ENCODE measurements at places on chromosomes 2 and 18. TPM values are rescaled to one million over a fixed set of nuclear protein-coding genes. Genes with fewer than 3 reads are reported as not detected.

- DNase-seq, result no peak
- H3K27ac ChIP-seq, result no peak overlapping the region
- H3K27me3 ChIP-seq, result no peaks in the 10 kb centered on the region
- no peaks in the 10 kb centered on the region for H3K4me1 ChIP-seq
- no peak overlapping the region for H3K4me3 ChIP-seq
Measured at GRCh38 chr2:203510941-203511305, 24.2 kb downstream of the RAPH1 start.

DNA sequence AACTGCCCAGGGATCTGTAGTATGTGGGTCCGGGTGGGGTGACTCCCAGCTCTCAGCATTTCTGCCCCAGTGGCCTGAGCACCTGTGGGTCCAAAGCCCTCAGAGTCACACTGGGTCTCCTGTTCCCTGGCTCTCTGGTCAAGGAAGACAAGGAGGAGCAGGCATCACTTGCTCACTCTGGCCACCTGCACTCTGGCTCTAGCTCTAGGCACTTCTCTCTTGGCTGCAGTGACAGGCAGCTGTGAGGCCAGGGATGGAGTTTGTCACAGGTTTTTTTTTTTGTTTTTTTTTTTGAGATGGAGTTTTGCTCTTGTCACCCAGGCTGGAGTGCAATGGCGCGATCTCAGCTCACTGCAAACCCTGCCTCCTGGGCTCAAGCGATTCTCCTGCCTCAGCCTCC, 84.6 kb downstream of the HS1BP3 start:
- DNase-seq, result no peak
- no peaks in the 10 kb centered on the region for H3K27me3 ChIP-seq
- no peak overlapping the region for H3K4me3 ChIP-seq
- H3K4me1 ChIP-seq, result peaks cover 5% of the 10 kb centered on the region
- no peaks in the 10 kb centered on the region for H3K36me3 ChIP-seq

The PAIP2B gene
- polyA plus RNA-seq, result 2.2 TPM

DNA sequence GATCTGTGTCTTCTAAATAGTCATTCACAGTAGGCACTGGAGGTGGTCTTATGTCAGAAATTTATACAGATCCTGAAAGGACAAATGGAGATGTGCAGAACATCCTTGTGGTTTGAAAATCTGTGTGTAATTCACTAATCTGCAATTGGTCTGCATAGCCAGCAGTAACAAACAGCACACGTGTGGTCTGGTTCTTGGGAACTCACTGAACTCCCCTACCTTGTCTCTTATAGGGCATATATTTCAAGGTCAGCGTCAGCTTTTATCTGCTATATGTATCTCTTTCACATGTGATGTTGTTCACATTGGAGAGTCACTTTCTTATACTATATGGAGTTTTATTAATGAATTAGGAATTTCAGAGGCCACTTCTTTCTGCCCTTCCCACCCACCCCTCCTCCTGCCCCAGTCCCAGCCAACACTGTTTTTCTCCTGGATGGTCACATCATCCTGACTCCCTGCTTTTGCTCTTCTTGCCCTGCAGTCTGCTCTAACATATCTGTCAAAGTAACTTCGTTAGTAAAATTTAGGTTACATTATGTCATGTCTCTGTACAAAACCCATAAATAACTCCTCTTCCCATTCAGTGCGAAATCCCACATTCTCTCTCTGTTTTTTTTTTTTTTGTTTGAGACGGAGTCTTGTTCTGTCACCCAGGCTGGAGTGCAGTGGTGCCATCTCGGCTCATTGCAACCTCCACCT, 35.4 kb upstream of the CABYR start:
- H3K4me3 ChIP-seq, result no peak overlapping the region
- DNase-seq, result no peak
- no peak overlapping the region for H3K27ac ChIP-seq
- H3K36me3 ChIP-seq, result peaks cover 7% of the 10 kb centered on the region
- H3K27me3 ChIP-seq, result no peaks in the 10 kb centered on the region
- H3K4me1 ChIP-seq, result no peaks in the 10 kb centered on the region

DNA sequence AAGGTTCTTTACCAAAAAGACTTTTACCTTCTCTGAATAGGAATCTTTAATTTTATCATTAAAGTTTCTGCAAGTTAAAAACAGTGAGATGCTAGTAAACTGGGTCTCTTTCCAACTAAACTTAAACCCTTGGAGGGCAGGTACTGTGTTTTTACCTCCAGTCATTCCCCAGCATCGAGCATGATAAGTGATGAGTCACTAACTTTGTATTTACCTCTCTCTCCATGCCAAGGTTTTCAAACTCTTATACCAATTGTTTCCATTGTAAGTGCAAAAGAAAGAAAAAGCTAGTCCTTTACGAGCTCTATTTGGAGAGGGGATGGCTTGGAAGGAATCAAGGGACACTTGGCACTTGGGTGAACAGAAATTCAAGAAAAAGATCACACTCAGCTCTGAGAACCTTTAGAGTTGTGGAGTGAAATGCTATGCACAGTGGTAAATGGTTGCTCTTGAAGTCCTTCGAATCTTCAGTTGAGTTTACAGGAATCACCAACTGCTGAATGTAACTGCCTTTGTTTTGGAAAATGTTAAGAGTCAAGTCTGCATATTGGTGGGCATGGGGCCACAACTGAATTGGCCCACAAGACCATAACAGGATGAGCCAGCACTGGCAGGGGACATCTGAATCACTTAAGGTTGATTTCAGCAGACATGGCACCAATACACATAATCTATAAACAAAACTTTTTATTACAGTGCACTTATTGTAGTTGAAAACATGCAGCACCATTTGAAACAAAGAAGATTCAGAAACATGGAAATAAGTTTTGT, 8.3 kb upstream of the RBM43 start:
- no peak overlapping the region for H3K27ac ChIP-seq
- H3K27me3 ChIP-seq, result no peaks in the 10 kb centered on the region
- peaks cover 32% of the 10 kb centered on the region for H3K36me3 ChIP-seq
- DNase-seq, result no peak

DNA sequence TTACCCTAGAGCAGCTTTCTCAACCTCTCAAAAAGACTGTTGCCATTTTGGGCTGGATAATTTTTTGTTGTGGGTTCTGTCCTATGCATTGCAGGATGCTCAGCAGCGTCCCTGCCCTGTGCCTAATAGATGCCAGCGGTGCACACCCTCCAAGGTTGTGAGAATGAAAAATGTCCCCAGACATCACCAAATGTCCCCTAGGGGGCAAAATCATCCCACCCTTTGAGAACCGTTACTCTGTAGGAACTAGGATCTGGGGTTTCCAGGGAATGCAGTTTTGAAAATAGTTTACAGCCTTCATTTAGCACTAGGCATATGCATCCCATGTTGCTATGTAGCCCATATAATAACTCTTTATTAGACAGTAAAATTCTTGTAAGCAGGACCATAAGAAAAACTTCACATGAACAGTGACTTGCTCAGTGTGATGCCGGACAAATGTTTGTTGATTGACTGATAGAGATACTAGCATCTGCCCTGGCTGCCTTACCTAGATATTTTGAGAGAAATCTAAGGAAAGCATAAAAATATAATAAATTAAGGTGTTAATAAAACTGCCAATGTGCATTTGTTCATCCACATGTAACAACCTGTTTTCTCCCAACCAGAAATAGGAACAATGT, 79.2 kb upstream of the EPC2 start:
- no peak overlapping the region for H3K4me3 ChIP-seq
- no peaks in the 10 kb centered on the region for H3K27me3 ChIP-seq
- H3K36me3 ChIP-seq, result no peaks in the 10 kb centered on the region
- no peak overlapping the region for H3K27ac ChIP-seq

GRCh38 chr2:23502096-23502495, 117.1 kb downstream of the KLHL29 start:
- no peak overlapping the region for H3K27ac ChIP-seq
- no peaks in the 10 kb centered on the region for H3K36me3 ChIP-seq
- DNase-seq, result no peak
- H3K4me3 ChIP-seq, result no peak overlapping the region

DNA sequence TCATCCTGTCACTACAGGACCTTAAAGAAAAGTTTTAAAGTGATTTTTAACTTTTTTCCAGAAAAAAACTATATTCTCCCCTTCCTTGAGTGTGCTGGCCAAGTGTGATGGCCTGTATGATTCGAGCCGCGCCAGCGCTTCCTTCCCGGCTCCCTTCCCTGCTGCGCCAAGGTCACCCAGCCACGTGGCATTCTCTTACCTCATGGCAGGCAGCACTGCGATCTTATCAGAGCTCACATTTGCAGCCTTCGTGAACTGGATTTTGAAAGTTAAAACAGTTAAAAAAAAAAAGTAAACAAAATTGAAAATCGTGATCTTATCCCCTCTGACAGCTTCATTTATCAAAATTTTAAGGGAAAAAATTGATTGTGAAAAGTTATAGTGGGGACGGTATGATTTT, 279.8 kb downstream of the PTGR3 start:
- no peaks in the 10 kb centered on the region for H3K36me3 ChIP-seq
- no peak overlapping the region for H3K4me3 ChIP-seq
- no peak for DNase-seq
- H3K4me1 ChIP-seq, result no peaks in the 10 kb centered on the region
- no peaks in the 10 kb centered on the region for H3K27me3 ChIP-seq

The PIEZO2 gene
- 1.5 TPM for polyA plus RNA-seq

- no peak for DNase-seq
- H3K4me1 ChIP-seq, result no peaks in the 10 kb centered on the region
- H3K4me3 ChIP-seq, result no peak overlapping the region
- H3K36me3 ChIP-seq, result no peaks in the 10 kb centered on the region
Measured at GRCh38 chr2:81598453-81598852, 1293.9 kb upstream of the LRRTM1 start.

DNA sequence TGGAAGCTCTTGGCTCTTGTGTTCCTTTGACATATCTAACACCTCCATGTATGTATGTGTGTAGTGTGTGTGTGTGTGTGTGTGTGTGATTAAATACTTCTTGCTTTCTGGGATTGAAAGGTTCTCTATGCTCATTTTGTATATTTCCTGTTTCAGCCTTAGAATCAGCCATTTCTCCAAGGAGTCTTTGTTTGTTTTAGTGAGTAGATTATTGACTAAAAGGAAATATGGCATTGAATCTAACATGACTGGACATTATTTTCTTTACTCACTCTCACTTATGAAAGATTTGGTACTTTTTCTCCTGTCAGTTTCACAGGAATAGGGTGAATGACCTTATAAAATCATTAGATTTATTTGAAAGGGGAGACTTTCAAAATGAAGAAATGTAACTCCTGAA, 413.8 kb upstream of the SLC14A2 start:
- no peak overlapping the region for H3K4me3 ChIP-seq
- no peaks in the 10 kb centered on the region for H3K36me3 ChIP-seq
- no peak for DNase-seq
- H3K27me3 ChIP-seq, result no peaks in the 10 kb centered on the region
- H3K27ac ChIP-seq, result no peak overlapping the region

GRCh38 chr2:206345606-206346005, 71.1 kb downstream of the ZDBF2 start:
- H3K4me1 ChIP-seq, result no peaks in the 10 kb centered on the region
- DNase-seq, result no peak
- H3K4me3 ChIP-seq, result no peak overlapping the region
- no peaks in the 10 kb centered on the region for H3K27me3 ChIP-seq
- no peaks in the 10 kb centered on the region for H3K36me3 ChIP-seq

DNA sequence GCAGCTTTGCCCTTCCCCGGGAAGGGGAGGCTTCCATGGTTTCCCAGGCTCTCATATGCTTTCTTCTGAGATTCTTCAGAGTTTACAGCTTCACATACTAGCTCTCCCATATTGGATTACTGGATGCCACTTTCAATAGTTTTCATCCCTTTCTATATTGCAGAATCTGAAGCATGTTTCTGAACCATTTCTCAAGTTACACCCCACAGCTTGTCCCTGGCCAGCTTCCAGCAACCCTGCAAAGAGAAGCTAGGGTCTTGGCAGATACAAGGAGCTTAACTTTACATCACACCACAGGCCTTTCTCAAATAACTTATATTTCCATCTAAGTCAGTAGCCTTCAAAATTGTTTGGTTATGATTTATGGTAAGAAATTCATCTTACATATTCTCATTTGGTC, 39.6 kb downstream of the LHCGR start:
- H3K27ac ChIP-seq, result peak overlapping the region; percentile 50
- no peak overlapping the region for H3K4me3 ChIP-seq
- H3K4me1 ChIP-seq, result no peaks in the 10 kb centered on the region
- H3K36me3 ChIP-seq, result no peaks in the 10 kb centered on the region
- no peak for DNase-seq

DNA sequence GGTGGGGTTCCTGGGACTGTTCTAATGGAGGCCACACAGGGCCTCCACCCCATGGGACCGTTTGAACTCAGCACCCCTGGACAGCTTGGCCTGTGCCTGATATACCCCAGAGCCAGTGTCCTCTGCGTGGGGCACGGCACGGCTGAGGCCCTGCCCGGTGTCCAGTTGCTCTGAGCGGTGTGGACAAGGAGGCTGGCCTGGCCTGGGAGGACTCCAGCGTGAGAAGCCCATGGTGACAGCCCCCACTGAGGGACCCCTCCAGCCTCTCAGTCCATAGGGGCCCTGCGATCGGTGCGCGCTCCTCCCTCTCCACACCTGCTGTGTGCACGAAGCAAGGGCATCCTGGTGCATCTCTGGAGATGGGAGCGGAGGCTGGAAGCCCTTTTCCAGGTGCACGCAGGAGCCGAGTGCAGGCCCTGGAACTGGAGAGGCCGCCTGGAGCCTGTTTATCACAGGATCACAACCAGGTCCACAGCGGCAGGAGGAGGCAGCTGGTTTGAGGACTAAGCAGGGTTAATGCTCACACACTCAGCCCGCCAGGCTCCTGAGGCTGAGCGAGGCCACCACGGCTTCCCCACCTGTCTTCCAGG, 120.2 kb downstream of the PTGR3 start:
- no peaks in the 10 kb centered on the region for H3K36me3 ChIP-seq
- no peaks in the 10 kb centered on the region for H3K27me3 ChIP-seq
- H3K27ac ChIP-seq, result no peak overlapping the region
- H3K4me3 ChIP-seq, result no peak overlapping the region

- H3K27ac ChIP-seq, result no peak overlapping the region
- no peaks in the 10 kb centered on the region for H3K4me1 ChIP-seq
- H3K36me3 ChIP-seq, result no peaks in the 10 kb centered on the region
- no peak overlapping the region for H3K4me3 ChIP-seq
Measured at GRCh38 chr18:57813245-57813644, 10.1 kb upstream of the ATP8B1 start.

GRCh38 chr18:48957136-48957535, 6.4 kb upstream of the SMAD7 start:
- H3K4me3 ChIP-seq, result no peak overlapping the region
- peaks cover 37% of the 10 kb centered on the region for H3K27me3 ChIP-seq
- H3K27ac ChIP-seq, result no peak overlapping the region
- peaks cover 9% of the 10 kb centered on the region for H3K4me1 ChIP-seq
- DNase-seq, result no peak

GRCh38 chr2:231672617-231673347, 35.5 kb upstream of the PTMA start:
- no peaks in the 10 kb centered on the region for H3K27me3 ChIP-seq
- peaks cover 72% of the 10 kb centered on the region for H3K4me1 ChIP-seq
- H3K27ac ChIP-seq, result peak overlapping the region; percentile 91
- no peaks in the 10 kb centered on the region for H3K36me3 ChIP-seq
- H3K4me3 ChIP-seq, result no peak overlapping the region
- DNase-seq, result no peak

- H3K4me3 ChIP-seq, result no peak overlapping the region
- H3K27me3 ChIP-seq, result peaks cover 49% of the 10 kb centered on the region
- no peak overlapping the region for H3K27ac ChIP-seq
- DNase-seq, result no peak
- H3K4me1 ChIP-seq, result no peaks in the 10 kb centered on the region
Measured at GRCh38 chr2:69305712-69306392, 81.2 kb downstream of the GFPT1 start.

The ASIC4 gene
- polyA plus RNA-seq, result 0.23 TPM

GRCh38 chr18:22489704-22490103, 72.0 kb upstream of the CTAGE1 start:
- no peaks in the 10 kb centered on the region for H3K4me1 ChIP-seq
- no peak overlapping the region for H3K27ac ChIP-seq
- H3K4me3 ChIP-seq, result no peak overlapping the region
- H3K27me3 ChIP-seq, result no peaks in the 10 kb centered on the region
- DNase-seq, result no peak

The CENPA gene
- 4.2 TPM for polyA plus RNA-seq

All from thymus (tissue), 14 donors.